ENCODE measurements at places on chromosomes 16 and 17.

DNA sequence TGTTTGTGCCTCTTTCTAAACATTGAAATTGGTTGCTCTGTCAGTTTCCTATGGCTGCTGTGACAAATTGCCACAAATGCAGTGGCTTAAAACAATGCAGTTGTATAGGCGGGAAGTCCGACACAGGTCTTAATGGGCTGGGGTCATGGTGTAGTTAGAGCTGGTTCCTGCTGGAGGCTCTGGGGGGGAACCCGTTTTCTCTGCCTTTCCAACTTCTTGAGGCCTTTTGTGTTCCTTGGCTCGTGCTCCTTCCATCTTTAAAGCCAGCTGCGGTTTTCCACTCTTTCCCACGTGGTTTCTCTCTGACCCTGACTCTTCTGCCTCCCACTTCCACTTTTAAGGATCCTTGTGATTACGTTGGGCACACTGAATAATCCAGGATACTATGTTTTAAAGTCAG lies 12.5 kb downstream of the EPN2 start:
- no peak for DNase-seq

DNA sequence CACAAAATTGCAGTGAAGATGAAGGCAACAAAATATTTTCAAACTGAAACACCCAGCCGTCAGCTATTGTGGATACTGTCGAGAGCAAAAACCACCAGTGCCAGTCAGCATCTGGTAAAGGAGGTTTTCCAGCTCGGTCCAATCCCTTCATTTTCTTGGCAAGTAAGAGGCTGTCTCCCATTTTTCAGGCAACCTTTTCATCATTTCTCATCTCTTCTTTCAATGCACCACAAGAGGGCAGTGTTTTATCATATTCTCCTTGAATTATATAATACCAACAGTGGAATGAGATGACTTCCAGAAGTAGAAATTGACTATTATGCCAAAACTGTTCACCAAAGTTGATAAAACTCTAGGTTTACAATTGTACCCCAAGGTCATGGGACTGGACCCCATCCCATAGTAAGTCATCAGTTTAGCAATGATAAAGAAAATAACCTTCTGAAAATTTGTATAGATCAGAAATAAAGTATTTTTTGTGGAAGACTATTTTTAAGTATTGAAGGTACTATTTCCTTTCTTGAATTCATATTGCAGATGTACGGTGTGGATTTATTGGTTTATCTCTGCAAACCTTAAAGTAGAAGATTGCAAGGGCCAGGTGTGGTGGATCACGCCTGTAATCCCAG lies 16.8 kb downstream of the NQO1 start:
- DNase-seq = no peak

GRCh38 chr16:62967611-62968010 lies 931.4 kb upstream of the CDH8 start:
- no peak for DNase-seq

DNA sequence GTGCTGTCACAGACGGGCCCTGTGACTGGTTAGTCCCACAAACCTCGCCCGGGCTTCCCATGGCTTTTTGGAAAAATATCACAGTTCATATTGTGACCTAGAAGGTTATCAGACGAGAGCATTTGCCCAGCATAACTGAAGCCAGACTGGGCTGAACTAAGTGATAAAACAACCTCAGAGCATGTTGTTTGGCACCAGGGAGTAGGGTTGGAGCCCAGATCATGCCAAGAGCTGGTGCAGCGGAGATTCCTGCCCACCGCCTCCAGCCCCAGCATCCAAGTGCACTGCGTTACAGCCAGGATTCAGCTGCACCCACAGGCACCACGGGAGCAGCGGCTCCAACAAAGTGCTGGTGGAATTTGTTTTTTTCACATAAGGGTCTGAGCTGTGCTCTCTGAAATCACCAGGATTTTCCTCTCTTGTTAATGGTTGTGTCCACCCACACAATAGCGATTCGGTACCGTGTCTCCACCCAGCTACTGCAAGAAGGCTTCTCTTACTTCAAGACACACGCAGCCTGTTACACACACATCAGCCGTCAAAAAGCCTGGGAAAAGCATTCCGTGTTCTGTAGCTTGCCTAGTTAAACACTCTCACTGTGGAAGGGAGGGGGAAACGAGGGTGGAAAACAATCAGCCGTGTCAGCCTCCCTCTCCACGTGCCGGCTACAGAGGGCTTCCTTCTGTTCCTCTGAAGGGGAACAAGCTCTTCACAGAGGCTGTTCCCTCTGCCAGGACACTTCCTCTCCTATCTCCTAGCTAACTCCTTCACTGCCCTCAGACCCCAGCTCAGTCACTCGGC lies 273.8 kb downstream of the C16orf95 start:
- DNase-seq = no peak

DNA sequence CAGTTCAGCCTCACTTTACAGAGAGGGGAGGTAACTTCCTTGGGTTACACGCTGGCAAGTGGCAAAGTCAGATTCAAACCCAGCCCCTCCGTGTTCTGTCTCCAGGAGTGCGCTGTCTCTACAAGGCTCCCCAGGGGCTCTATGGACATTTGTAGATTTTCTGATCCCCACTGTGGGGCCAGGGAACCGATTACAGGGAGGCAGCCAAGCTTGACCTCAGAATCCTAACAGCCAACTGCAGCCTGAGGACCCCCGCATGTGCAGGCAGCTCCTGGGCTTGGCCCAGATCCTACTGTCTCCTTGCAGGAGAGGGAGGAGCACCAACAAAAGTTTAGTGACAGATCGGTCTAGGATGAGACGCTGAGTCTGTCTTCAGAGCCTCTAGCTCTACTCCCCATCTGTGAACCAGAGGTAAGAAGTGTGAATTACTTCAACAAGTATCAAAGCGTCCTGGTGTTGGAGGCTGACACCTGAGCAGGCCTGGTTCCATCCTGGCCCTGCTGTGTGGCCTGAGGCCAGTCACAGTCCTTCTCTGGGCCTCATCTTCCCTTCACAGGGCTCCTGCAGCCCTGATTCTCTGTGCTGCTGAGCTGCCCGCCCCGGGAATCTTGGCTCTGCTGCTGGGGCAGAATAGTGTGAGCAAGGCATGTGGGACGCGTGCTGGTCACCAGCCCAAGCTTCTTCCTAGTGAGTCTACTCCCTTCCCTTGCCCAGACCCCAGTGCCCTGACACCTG lies 9.2 kb upstream of the NATD1 start:
- DNase-seq = no peak

- no peak for DNase-seq
Observed at GRCh38 chr16:56143666-56144065, 47.6 kb upstream of the GNAO1 start.

DNA sequence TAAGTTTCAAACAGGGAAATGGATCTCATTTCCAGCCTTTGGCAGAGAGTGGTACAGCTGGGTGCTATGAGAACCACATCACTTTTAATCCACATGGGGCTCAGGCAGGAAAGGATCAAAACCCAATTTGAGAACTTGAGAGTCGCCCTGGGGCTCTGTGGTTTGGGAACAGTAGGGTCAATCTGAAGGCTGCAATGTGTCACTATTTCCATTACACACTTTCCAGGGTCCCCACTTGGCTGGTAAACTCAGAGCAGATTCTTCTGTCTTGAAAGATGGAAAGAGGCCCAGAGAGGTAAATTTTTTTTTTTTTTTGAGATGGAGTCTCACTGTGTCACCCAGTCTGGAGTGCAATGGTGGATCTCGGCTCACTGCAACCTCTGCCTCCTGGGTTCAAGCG lies 6.7 kb upstream of the HIGD1B start:
- no peak for DNase-seq

DNA sequence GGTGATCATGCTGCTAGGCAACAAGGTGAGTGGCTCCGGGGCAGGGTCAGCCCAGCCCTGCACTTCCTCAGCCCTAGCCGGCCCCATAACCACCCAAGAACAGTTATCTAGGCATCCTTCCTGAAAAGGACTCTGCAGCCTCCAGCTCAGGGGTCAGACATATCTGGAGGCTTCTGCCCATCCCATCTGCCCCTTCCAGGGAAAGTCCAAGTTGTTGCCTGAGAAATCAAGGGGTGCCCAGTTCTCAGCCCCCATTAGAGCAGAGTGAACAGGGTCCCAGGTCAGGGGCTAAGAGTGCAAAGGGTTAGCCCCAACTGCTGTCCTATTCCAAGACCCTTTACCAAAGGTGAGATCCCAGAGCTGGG lies 4.1 kb upstream of the NHERF1 start:
- no peak for DNase-seq

DNA sequence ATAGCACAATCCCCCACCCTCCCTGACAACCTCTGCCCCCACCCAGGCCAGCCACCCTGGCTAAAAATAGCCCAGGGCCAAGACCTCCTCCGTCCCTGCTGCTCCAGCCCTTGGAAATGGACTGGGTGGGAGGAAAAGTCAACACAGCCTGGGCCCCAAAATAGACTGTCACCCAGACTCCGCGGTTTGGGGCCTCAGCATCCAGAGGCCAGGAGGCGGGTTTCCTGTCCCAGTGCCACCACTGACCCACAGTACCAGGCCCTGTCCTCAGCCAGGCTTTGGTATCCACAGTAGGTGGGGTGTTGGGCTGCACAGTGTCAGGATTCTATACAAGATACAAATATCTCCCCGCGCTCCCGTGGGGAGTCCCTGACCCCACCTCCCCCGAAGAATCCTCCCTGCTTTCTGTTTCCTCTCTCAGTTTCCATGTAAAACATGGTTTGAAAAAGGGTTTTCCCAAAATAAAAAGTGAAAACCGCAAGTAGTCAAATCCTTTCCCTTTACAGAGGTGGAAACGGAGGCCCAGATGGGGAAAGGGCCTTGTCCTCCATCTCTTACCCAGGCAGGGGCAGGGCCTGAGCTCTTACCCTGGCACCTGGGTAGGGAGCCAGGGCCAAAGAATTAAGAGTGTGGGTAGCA lies 20.1 kb downstream of the CPNE2 start:
- no peak for DNase-seq

DNA sequence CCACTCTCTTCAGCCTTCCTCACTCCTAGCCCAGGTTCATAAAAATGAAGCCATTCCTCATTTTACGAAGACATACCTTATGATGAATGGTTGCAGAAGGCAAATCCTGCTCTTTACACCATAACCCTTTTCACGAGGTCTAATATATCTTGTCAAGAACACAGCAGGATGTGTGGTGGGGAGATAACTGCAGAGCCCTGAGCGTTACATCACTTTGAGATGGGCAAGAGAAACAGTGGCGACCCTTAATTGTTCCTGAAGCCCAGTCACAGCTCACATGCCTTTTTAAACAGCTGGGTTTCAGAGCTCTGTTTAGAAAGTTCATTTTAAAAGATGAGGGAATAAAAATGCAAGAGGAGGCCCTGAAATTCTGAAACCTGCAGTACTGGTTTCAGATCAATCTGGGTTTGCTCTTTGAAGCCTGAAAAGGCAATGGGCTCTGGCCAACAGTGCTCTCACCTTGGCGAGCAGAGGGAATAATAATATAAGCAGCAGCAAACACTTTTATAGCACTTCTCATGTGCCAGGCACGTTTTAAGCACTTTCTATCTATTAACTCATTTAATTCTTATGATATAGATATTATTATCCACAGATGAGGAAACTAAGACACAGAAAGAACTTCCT lies 2.9 kb downstream of the FAM117A start:
- no peak for DNase-seq

- no peak for DNase-seq
Observed at GRCh38 chr17:46733837-46734475, 84.5 kb downstream of the WNT3 start.

DNA sequence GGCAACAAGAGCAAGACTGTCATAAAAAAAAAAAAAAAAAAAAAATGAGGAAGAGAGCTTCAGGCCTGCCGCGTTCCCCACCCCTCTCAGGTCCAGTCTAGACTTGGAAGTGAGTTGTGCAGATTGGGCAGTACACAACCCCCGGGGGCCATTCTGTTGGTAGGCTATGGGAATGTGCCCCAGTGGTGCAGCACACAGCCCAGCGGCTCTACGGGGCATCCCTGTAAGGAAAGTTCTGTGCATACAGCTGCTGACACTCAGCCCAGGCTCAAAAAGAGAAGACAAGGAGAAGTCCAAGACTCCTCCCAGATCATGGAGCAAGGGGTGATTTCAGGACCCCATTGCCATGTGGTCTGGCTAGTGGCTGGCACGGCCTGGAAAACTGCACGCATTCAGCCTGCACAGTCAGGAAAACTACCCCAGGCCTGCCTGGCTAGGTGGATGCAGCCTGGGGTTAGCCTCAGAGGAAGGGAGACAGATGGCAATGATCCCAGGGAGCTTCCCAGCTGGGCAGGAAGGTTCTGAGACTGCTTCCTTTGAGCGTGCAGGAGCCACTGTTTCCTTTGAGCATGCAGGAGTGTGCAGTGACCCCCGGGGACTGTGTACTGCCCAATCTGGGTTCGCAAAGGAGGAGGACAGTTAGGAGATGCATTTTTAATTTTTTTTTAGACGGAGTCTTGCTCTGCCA lies 44.8 kb downstream of the PECAM1 start:
- no peak for DNase-seq

- DNase-seq = no peak
Observed at GRCh38 chr16:56192635-56192945, 1.3 kb downstream of the GNAO1 start.

GRCh38 chr16:89020068-89020924 lies 43.3 kb upstream of the CBFA2T3 start:
- no peak for DNase-seq

DNA sequence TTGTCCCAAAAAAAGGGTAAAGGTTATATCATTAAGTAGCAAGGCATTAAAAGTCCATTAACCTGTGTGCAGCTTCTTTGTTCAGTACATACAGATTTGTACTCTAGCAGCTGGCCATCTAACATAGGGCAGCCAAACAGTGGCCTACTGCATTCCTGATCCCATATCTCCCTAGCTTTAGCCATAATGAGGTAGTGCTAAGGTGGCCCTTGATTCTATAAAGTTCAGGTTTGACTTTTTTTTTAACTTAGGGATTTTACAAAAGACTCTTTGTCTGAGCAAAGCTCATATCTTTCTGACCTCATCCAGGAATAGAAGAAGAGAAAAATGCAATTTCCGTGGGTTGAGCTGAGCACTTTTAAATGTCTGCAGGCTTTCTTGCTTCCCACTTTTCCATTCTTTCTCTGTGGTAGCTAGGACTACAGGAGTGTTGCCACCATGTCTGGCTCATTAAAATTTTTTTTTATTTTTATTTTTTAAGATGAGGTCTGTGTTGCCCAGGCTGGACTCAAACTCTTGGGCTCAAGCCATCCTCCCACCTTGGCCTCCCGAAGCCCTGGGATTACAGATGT lies 19.5 kb upstream of the CDC6 start:
- no peak for DNase-seq

DNA sequence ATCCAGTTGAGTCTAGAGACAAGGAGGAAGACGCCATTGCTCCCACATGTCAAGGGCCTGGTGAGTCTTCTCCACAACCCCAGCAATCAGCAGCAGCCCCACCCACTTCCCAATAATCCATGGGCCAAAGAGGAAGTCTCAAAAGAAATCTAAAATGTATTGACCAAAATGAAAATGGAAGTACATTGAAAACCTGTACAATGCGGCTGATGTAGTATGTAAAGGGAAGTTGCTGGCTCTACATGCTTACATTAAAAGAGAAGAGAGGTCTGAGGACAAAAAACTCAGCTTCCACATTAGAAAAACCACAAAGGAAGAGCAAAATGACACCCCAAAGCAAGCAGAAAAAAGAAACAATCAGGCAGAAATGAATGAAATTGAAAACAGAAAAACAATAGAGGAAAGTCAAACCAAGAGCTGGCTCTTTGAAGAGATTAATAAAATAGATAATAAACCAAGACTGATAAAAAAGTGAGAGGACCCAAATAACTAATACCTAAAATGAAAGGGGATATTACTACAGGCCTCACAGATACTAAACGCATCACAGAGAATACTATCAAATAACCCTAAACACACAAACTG lies 100.6 kb upstream of the METRNL start:
- no peak for DNase-seq

Measured in stimulated activated CD8-positive, alpha-beta memory T cell treated with anti-CD3 and anti-CD28 coated beads, Interleukin-4, amount 100 ng/mL, for 4 hours (primary cell).